Activated CD4-positive, alpha-beta T cell treated with anti-CD3 and anti-CD28 coated beads for 36 hours (primary cell): ENCODE measurements at places on chromosomes 1 and 21. TPM values are rescaled to one million over a fixed set of nuclear protein-coding genes. Genes with fewer than 3 reads are reported as not detected.

DNA sequence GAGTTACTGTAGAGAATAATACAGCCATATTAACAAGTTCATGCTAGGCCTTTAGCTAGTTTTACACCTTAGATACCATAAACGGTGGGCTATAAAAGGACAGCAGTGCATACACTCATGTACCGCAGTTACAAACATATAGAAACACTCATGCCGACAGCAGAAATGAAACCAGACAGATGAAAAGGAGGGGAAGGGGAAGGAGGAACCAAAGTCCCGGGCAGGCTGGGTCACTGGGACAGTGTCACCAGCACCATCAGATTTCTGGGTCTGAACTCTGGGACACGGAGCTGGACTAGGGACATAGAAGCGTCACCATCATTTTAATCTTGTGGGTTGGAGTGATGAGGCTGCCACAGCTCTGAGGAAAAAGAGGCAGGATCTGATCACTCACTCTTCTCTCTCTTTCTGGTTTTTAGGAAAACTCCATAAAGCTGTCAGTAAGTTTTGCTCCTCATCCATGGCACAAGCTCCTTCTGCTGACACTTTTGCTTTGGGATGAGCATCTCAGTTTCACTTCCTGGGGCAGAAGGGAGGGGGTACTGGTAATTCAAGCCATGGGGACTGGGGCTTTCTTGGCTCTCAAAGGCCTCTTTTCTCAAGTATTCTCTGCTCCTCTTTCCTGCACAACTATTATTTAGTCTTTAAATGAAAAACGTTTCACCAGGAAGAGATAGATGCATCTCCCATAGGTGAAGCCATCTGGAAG is 7.8 kb upstream of the ZNF691 start:
- no peak for DNase-seq
- H3K36me3 ChIP-seq = peaks cover 5% of the 10 kb centered on the region

SLC44A5 gene
- not detected for total RNA-seq

ZNF697 gene
- 0.50 TPM for total RNA-seq

DNA sequence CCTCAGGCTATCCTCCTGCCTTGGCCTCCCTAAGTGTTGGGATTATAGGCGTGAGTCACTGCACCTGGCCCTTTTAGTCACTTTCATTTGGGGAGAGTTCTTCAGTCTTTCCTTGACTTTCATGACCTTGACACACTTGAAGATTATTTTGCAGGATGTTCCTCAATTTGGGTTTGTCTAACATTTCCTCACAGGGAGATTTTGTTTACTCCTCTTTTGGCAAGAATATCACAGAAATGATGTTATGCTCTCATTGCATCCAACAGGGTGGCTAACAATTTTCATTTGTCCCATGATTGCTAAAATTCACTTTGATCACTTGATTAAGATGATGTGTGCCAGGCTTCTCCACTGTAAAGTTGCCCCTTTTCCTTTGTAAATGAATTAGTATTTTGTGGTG is 164.0 kb downstream of the ADSS2 start:
- no peaks in the 10 kb centered on the region for H3K27me3 ChIP-seq
- H3K27ac ChIP-seq = no peak overlapping the region
- H3K36me3 ChIP-seq = no peaks in the 10 kb centered on the region
- H3K4me3 ChIP-seq = no peak overlapping the region
- no peak for DNase-seq
- peaks cover 10% of the 10 kb centered on the region for H3K4me1 ChIP-seq

SAMD11 gene
- not detected for total RNA-seq

CDC20 gene
- total RNA-seq = 163 TPM

B4GALT2 gene
- total RNA-seq = 35.3 TPM

KCNJ6 gene
- not detected for total RNA-seq

DNA sequence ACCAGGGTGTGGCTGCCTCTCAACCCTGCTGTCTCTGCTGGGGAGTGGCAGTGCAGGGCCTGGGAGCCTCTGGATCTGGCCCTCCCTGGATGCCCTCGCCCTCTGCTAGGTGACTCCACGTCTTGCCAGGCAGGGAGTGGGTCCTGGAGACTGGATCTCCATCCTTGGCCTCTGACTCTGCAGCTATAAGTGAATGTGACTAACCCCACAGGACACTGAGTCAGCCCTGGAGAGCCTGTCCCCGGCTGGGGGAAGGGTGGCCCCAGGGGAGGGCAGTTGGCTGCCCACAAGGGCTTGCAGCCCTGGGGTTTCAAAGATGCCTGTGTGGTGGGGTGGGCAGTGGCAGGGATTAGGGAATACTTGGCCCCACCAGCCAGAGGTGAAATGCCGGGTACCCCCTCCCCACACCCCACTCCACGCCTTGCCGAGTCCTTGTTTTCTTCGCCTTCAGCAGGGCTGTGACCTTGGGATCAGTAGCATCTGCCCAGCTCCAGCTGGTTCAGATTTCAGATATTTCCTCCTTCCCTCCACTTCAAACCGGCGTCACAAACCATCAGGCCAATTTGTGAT is 1.9 kb upstream of the MYBPH start:
- no peaks in the 10 kb centered on the region for H3K27me3 ChIP-seq
- DNase-seq = no peak

- H3K4me3 ChIP-seq = peak overlapping the region; percentile 16
- peak; percentile 21 for DNase-seq
- no peak overlapping the region for H3K27ac ChIP-seq
- no peaks in the 10 kb centered on the region for H3K36me3 ChIP-seq
Observed at GRCh38 chr1:166080277-166080966, 86.4 kb downstream of the FAM78B start.

GRCh38 chr1:31374511-31375196 is 1.8 kb upstream of the FABP3 start:
- H3K4me3 ChIP-seq = no peak overlapping the region
- no peaks in the 10 kb centered on the region for H3K27me3 ChIP-seq
- no peak for DNase-seq
- peaks cover 13% of the 10 kb centered on the region for H3K4me1 ChIP-seq

DNA sequence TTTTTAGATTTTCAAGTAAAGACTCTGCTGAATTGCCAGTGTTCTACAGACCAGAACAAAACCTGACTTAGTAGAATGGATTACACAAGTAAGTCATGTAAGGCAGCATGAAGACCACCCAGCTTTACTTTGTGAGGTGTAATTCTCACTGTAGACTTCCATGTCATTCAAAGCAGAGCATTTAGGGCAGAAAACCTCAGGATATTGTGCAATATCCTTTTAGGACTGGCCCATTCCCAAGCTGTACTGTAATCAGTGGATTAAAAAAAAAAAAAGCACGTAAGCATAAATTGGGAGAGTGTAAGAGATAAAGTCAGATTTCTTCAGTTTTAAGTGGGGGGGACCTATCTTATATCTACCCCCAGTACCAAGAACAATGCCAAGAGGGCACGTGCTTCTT is 380.5 kb upstream of the PRMT6 start:
- H3K4me1 ChIP-seq = no peaks in the 10 kb centered on the region
- no peaks in the 10 kb centered on the region for H3K36me3 ChIP-seq
- H3K4me3 ChIP-seq = no peak overlapping the region
- H3K27me3 ChIP-seq = no peaks in the 10 kb centered on the region

UBE2U gene
- total RNA-seq = not detected

GRCh38 chr1:200029035-200029821 is 1.7 kb downstream of the NR5A2 start:
- peaks cover 10% of the 10 kb centered on the region for H3K4me1 ChIP-seq
- H3K27me3 ChIP-seq = peaks cover 43% of the 10 kb centered on the region
- no peaks in the 10 kb centered on the region for H3K36me3 ChIP-seq
- DNase-seq = peak; percentile 44
- peak overlapping the region; percentile 62 for H3K4me3 ChIP-seq

COL9A2 gene
- 2.5 TPM for total RNA-seq

RASSF5 gene
- 223 TPM for total RNA-seq

PLA2G4A gene
- 0.62 TPM for total RNA-seq

DNA sequence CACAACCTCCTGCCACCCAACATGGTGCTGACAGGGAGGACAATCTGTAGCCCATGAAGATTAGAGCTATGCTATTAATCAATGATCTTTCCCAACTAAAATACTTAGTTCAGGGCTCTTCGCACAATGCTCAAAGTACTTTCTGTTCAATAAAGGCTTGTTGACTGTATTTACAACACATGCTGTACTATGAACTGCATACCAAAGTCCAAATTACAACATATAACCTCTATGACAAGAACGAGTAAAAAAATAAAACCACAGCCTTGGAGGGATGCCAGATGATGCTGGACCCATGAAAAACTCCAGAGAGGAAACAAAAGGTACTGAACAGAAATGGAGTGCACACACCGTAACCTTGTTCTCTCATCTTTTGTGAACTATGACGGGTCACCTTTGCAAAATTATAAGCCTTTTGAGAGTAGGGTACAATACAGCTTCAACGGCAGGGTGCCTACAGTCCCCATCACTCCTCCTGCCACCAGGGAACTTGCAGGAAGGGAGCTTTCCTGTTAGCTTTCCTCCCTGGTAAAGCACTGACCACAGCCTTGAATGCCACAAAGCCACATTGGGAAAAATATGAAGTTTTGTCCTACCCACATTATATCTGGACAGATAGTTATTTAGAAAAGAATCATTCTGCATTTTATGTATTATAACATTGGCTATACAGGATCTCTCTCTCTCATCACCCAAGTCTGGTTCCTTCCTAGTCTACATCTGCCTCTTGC is 175.6 kb downstream of the NRIP1 start:
- H3K4me3 ChIP-seq = no peak overlapping the region
- H3K27ac ChIP-seq = no peak overlapping the region
- H3K4me1 ChIP-seq = no peaks in the 10 kb centered on the region

DNA sequence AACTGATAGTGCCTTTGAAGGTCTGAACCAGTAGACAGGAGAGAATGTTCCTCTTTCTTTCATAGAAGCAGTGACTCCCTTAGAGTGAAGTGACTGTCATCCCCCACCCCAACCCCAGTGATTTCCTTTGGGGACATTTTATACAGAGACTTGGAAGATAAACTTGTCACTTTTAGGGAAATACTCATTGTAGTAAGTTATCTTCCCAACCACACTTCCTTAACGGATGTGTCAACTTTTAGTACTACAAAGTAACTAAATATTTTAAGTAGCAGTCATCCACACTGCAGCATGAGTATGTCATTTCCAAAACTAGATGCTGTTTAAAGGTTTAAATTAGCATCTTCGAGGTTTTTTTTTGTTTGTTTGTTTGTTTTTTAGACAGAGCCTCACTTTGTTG is 13.7 kb downstream of the LRRC8B start:
- peaks cover 90% of the 10 kb centered on the region for H3K4me1 ChIP-seq
- no peak overlapping the region for H3K4me3 ChIP-seq
- peaks cover 59% of the 10 kb centered on the region for H3K36me3 ChIP-seq

DNA sequence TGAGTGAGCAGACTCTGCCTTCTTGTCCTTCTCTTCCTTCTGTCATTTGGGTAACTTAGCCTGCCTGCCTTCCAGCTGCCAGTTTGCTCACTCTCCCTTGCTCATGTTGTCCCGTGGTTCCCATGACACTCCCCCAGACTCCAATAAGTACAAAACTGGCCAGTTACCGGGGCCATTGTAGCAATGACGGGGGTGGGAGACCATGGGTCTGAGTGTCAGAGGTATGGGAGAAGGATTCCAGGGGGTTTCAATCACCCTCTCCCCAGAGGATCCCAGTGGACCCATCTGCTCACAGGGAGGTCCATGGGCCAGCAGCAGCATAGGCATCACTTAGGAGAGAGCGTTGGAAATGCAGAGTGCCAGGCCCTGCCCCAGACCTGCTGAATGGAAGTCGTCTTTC is 51.3 kb downstream of the CAPN9 start:
- no peaks in the 10 kb centered on the region for H3K36me3 ChIP-seq
- no peak overlapping the region for H3K4me3 ChIP-seq
